ENCODE measurements at places on chromosomes 2 and 18.

DNA sequence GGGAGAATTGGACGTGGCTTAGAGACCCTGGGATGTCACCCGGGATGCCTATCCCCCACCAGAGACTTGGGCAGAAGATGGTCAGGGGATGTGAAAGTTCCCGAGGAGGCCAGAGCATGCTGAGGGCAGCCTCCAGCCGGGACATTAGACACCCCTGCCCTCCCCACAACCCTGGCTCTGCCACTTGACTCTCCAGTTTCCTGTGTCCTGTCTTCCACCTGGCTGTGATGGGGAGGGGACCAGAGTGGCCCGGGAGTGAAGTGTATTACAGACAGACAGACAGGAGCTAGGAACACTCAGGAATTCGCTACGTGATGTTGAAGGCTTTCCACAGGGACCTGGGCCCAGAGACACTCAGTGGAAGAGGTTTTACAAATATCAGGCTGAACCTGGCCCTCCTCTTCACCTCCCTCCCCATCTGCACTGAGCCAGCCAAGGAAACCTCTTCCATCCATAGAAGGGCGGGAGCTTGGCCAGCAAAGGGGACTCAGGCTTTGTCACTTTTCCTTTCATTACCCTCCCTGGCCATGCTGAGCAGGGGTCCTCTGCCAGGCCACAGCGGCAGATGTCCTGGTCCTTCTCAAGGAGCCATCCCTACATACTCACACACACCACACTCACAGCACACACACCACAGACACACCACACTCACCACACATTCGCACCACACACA lies 60.7 kb downstream of the SDC1 start:
- no peak for DNase-seq

DNA sequence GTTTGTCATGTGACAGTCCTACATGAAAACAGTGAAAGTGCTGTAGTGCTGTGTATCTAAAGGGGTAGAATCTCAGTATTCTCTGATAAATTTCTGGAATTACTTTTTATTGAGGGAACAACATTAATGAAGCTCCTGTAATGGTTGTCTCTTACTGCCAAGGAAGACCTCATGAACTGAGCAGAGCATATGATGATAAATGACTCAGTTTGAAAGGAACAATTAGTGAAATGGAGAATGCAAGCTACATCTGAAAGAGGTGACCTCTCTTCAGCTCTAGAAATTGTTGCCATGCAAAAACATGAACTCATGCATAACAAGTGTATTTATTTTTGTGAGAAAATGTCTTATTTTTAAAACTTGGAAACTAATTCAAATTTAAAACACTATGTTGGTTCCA lies 93.6 kb downstream of the SCN9A start:
- DNase-seq, result no peak

DNA sequence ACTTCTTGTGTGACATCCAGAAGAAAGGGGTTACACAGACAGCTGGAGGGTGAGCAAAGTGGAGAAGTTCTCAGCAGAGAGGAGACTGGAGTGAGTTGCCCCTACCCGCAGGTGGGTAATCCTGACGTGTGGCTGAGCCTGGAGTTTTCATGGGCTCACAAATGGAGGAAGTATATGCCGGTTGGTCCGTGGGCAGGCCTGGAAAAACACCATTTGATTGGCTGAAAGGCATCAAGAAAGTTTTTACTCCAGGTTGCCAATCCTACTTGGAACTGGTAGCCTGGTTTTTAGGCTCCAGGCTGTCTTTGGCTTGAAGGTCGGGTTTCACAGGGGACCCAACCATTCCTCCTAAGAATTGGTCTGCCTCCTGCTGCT lies 1177.4 kb upstream of the LRRTM1 start:
- no peak for DNase-seq

GRCh38 chr2:122203523-122203922 lies 448.1 kb downstream of the TSN start:
- DNase-seq, result no peak

DNA sequence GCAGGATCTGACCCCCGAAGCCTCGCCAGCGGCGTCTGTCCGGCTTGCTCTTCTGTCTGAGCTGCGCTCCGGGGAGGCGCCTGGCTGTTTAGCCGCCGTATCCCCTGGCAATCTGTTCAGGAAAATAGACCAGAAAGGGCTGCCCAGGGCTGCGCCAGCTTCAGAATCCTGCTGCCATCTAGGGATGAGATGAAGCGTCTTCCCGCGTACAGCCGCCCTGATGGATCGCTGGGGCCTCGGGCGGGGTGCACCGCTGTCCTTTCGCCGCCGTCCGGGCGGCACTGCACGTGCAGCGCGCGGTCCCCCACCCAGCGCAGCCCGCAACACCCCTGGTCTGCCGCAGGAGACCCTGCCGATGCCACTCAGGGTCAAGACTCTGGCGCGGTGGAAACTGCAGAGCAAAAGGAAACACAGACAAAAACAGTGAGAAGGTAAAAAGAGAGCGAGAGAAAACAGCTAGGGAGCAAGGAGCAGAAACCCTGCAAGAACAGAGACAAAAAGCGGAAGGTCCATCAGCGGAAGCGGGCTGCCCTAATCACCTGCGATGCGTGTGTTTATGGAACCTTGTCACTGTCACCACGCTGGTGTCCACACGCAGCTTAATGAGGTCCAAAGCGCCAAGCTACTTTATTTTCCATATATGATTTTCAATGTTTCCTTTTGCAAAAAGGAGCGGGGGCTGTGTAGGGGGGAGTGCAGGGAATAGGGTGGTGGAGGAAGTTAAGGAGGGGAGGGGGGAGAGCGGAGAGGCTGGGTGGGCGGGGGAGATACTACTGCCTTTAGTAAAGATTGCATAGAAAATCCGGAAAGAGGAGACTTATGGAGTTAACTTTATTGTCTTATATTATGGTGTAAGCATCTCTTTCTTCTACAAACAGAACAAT lies 2113.3 kb upstream of the PIK3C3 start:
- peak; percentile 77 for DNase-seq

GRCh38 chr2:221924576-221924975 lies 352.5 kb upstream of the EPHA4 start:
- no peak for DNase-seq

DNA sequence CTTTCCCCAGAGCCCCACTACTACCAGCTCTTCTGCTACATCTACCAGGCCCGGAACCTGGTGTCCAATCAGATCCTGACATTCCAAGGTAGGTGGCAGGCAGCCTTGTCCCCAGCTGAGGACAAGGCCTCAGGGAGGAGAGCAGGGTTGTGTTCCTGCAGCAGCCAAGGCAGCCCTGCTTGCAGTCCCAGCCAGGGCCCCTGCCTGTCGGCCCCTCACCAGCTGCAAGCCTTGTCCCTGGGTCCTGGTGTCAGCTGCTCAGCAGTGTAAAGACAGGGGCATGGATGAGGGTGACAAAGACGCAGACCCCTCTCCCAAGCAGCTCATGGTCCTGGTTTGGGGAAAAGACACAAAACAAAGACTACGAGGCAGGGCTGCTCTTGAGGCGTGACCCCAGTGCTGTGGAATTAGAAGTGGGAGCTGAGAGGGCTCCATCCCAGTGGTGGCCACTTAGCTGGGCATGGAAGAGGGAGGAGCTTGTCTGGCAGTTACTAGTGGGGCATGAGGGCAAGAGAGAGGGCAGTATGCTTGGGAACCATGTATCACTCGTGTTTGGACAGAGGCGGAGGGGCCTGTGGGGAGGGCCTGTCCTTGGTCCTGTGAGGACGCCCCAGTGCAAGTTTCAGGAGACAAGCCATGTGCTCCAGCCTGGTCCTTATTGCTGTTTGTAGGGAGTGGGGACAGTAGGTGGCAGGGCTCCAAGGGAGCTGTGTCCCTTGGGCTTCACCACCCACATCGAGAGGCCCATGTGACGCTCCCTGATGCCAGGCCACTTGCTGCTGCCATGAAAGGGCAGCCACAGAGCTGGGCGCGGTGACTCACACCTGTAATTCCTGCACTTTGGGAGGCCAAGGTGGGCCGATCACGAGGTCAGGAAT lies 47.5 kb downstream of the LMAN2L start:
- no peak for DNase-seq
